GM13977 (cell line): ENCODE measurements at places on chromosomes 16 and 17.

- DNase-seq: no peak
Observed at GRCh38 chr17:30380643-30381339, 2.1 kb downstream of the CPD start.

- DNase-seq: no peak
Observed at GRCh38 chr17:34885076-34885475, 76.2 kb downstream of the CCT6B start.

GRCh38 chr17:77869665-77870132 is 88.8 kb upstream of the TNRC6C start:
- peak; percentile 78 for DNase-seq

DNA sequence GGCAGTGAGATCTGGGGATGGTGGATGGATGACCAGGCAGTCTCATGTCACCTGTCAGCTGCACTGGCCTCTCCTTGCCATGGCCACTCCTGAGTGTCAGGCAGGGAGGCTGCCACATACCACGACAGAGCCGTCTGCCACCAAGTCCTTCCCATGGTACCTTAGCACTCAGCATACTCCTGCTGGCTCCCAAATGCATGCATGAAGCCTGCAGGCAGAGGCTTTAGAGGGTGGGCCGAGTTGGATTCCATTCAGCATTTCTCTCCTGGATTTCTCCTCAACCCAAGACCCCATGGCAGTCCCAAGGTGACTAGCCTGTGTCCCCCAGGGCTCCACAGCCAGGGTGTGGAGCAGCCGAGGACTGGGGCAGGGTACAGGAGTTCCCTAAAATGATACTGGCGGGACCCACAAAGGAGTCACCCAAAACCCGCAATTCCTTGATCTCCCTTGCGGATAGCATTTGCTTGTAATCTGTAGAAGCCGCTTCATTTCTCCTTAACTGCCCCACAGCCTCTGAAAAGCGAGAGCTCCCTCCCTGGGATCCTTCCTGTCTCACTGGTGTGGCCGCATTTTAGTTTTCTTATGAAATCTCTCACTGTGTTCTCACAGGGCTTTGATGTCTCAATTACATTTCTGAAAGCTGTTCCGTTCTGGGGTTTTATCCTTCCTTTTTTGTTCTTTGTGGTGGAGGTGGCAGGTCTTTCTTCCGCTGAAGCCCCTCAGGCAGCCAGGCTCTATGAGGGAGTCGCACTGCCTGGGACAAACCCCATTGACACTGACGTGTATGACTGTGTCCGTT is 141.4 kb downstream of the SOCS1 start:
- no peak for DNase-seq

DNA sequence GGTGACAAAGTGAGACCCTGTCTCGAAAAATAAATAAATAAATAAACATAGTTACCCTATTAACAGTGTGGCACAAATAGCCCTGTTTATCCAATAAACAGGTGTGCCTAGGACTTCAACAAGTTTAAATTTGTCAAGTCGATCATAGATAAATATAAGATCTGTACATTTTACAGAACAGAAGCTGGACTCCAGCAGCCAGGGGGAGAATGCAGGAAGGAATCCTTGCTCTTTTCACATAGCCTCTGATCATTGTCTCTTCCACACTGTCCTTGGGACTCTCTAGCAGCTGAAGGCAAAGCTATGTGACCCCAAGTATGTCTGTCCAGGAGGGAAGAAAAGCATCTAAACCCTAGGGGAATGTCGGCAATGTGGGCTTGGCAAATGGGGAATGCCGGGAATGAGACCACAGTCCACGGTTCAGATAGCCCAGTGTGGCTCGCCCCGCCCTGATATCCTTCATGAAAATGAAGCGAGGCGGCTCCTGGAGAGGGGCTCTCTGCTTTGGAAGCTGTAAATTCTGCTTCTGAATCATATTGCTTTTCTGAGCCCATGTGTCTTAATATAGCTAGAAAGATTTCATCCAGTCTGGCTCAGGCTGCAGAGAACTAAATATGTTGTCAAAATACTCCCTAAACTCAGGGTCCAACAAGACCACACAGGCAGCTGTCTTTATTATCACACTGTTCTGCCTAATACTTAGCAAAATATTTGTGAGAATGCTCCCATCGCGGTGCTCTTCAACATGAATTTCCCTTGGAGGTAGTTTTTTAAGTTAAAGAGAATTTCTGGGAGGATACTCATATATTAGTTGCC is 24.9 kb upstream of the GRB2 start:
- no peak for DNase-seq
